ENCODE measurements at places on chromosomes 4 and X. TPM values are rescaled to one million over a fixed set of nuclear protein-coding genes. Genes with fewer than 3 reads are reported as not detected.

GRCh38 chr4:95643627-95644026, 94.9 kb upstream of the UNC5C start:
- DNase-seq = no peak

- DNase-seq = peak; percentile 12
Measured at GRCh38 chrX:153371256-153371655, 29.9 kb downstream of the PNMA6E start.

DNA sequence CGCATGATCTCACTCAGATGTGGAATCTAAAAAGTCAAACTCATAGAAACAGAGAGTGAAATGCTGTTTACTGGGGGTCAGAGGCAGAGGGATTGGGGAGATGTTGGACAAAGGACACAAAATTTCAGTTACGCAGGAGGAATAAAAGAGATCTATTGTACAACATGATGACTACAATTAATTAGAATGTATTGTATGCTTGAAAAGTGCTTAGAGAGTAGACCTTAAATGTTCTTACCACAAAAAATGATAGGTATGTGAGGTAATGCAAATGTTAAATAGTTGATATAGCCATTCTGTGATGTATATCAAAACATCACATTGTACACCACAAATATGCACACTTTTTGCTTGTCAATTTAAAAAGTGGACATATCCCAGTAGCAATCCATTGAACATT, 36.1 kb upstream of the PHKA2 start:
- no peak for DNase-seq

- no peak for DNase-seq
Measured at GRCh38 chr4:54281054-54281766, 52.1 kb downstream of the PDGFRA start.

GRCh38 chr4:159540038-159540437, 437.2 kb downstream of the RAPGEF2 start:
- DNase-seq = no peak

DNA sequence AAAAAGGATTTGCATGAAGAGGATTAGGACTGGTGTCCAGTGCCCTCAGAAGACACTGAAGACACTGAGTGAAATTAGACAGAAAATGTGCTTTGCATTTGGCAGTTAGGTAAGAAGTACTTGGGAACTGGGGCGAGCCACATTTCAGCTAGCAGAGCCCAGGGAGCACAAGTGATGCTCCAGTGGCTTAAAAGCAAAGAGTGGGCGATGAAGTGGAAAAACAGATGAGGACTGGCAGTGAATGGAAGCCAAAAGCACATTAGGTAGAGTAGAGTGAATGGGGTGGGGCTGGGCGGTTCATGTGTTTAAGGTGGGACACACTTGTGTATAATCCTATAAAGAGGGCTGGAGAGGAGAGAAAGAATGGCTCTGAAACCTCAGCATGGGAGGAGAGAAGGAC, 18.4 kb downstream of the DCLK2 start:
- no peak for DNase-seq

DNA sequence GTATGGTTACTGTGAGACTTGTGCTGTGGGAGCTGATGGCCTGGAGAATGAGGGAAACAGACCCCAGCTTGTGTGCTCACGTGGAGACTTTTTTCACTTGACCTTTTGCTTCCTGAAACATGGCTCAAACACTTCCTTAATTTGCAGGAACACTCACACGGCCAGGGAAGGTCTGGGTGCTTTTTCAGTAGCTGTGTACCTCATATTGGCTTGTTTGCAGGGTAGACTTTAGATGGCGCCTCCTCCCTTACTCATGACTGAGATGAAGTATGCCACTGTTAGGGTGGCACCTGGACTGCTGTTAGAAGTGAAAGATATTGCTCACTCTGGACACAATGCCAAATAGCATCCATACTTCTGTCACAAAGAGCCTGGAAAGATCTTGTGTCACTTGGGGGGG, 75.7 kb upstream of the WDR1 start:
- DNase-seq = no peak

DNA sequence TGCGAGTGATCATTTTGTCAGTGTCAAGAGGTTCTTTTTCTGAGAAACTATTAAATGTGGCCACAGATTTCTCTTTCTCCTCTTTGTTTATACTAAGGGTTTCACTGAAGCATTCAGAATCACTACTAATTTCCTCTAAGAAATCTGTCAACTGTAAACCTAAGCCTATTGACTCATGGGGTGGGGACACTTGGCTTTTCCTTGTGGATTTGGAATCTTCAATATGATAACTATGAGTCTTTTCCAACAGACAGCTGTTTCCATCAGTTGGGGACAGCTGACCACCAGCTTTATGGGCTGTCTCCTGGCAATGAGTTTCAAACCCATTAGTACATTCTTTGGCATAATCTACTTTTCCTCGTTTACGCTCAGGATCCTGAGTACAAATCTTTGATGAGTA, 13.8 kb downstream of the PGRMC1 start:
- no peak for DNase-seq

DNA sequence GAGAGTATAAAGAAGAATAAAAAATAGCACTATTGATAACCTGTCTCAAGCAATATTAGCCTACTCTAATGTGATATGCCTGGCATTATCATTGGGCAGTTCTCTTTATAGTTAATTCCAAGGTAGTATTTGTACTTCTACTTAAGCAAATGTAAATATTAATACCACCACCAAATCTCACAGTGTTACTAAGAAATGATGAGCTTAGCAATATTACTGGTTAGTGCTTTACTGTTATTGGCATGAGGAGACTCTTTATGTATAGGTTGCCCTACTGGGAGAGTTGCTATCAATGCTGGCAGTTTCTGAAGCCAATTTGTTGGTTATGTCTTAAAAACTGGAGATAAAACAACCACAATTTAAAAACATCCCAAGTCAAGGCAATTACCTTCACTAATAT, 155.7 kb downstream of the CDS1 start:
- no peak for DNase-seq

- no peak for DNase-seq
Measured at GRCh38 chrX:115393271-115393670, 103.8 kb downstream of the LUZP4 start.

DNA sequence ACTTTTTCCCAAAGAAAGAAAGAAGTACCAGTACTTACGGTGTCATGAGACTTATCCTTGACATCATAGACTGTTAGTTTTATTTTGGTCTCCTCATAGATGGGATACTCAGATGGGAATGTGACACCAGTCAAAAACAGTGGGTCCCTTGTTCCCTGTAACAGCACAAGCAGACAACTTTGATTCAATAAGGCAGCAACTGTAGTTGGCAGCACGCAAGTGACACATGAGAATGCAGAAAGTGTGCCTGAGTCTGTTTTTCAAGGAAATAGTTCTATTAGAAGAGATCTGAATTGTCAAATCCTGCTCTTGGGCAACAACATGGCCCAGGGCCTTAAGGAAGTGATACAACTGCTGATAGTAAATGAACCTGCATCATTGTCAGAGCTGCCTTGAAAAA, 443.2 kb downstream of the INPP4B start:
- no peak for DNase-seq

- DNase-seq = no peak
Measured at GRCh38 chr4:124710911-124711310, 1.6 kb downstream of the ANKRD50 start.

DNA sequence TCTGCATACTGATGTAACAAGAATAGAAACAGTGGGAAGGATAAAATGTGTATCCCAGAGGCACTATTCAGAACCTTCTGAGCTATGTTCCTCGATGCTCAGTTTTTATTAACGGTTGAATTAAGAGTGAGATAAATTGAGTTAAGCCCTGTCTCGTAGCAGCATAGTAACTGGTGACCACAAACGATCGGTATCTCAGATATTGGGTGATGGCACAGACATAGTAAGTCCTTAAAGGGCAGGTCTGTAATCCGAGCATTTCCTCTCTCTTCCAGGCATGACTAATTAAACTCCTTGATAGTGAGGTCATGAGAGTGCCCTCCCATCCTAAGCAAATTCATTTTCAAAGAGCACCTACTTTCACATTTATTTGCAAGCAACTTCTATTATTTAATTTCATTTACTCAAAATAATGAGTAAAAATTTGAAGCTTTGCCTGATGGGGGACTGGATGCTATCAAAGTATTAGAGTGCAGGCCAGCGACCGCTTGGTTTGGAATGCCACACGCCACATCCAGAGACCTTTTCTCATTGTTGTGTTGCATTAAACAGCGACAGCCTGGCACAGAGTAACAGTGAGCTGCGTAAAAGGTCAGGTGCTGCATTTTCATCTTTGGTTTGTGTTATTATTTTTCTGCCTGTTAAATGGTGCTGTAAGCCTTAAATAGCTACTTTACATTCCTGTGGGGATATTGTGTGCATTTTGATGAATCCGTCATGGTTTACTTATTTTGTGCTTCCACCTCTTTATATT, 101.9 kb downstream of the PCDH7 start:
- no peak for DNase-seq

DNA sequence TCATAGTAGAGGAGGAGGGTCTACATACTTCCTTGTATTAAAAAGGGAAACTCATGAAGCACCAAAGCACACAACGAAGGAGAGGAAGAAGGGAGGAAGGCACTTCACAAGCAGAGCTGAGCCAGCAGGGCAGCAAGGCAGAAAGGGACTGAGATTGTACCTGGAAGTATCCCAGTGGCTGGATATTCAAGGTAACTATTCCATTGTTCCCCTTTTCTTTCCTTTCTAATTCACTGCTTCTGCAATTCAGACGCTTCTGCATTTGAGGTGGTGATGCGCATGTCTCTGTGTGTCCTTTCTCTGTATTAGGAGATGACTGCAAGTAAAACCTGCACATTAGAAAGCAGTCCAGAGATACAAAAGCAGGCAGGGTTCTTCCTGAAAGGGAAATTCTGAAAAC, 54.9 kb downstream of the UBQLN2 start:
- DNase-seq = no peak

Gene EPHA5
- 1.2 TPM for total RNA-seq

Gene SASH3
- total RNA-seq = 14.0 TPM

Gene MAOA
- total RNA-seq = 102 TPM

Gene CXCL8
- total RNA-seq = 0.49 TPM

Gene SULT1E1
- total RNA-seq = 114 TPM

Gene OCRL
- total RNA-seq = 14.5 TPM
